Stimulated activated CD4-positive, alpha-beta T cell treated with anti-CD3 and anti-CD28 coated beads, Interleukin-4, amount 100 ng/mL, for 48 hours (primary cell): ENCODE measurements at places on chromosomes 12 and 14.

DNA sequence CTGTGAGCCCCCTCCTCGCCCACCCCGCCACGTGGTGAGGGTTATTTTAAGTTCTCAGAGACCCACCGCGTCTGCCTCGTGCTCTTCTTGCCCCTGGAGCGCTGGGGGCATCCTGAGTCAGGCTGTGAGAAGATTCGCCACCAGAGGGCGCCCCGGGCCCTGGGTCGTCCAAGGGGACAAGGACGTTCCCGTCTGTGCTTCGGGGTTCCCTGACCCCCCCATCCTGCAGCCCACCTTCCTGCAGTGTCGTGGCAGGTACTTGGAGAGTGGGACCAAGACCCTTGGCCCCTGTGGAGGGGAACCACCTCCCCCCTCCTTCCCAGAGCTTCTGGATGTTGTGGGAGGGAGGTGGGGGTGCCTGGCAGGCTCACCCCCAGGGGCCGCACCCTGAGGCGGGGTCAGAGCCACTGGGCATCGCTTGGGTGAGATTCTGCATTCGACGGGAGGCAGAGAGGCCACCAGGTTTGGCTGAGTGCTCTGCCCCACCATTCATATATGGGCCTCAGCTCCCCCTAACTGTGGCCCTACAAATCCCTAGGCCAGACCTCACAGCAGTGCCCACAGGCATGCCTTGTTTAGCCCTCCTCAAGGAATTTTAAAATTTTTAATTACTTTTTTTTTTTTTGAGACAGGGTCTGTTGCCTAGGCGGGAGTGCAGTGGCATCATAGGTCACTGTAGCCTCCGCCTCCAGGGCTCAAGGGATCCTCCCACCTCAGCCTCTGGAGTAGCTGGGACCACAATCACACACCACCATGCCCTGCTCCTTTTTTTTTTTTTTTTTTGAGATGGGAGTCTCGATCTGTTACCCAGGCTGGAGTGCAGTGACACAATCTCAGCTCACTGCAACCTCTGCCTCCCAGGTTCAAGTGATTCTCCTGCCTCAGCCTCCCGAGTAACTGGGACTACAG, 17.0 kb downstream of the RHOF start:
- DNase-seq: peak; percentile 96

DNA sequence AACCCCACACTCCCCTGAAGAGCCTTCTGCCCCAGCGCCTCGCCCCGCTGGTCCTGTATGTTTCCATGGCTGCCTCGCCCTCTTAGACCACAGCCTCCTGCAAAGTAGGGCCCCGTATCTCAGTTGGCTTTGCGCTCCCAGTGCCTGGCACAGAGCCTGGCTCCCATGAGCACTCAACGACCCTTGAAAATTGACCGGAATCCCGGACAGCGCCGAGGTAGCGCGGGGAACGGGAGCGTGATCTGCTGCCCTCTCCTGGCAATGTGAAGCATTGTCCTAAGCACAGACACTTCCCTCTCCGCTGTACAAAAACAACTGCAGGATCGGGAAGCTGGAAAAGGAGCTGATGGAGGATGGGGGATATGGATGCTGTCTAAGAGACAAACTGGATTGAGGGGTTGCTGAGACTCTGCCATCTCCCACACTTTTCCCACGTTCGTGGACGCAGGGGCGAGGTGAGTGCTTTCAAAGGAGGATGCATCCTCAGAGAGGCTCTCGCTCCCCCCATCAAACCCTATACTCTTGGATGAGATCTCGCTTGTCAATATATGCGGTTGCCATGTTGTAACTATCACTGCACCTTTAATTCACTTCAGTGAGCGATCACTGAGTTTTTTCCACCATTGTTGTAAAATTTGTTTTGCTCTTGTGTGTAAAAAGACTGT, 10.7 kb upstream of the FKBP4 start:
- DNase-seq: peak; percentile 26

DNA sequence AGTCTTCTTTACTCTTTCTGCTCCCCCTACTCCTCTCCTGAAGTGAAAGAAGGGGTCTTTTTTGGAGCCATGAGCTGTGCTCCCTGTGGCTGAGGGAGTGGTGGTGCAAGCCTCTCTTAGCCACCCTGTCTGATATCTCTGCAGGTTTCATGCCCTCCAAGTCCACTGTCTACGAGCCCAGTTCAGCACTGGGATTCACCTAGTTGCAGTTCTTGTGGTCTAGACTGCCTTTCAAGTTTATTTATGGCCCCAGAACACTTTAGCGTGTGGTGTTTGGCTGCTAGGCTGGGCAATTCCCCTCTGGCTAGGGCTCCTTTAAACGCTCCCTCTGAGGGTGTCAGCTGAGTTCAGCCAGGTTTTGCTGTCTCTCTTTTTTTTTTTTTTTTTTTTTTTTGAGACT, 908.6 kb downstream of the TRHDE start:
- DNase-seq: no peak

DNA sequence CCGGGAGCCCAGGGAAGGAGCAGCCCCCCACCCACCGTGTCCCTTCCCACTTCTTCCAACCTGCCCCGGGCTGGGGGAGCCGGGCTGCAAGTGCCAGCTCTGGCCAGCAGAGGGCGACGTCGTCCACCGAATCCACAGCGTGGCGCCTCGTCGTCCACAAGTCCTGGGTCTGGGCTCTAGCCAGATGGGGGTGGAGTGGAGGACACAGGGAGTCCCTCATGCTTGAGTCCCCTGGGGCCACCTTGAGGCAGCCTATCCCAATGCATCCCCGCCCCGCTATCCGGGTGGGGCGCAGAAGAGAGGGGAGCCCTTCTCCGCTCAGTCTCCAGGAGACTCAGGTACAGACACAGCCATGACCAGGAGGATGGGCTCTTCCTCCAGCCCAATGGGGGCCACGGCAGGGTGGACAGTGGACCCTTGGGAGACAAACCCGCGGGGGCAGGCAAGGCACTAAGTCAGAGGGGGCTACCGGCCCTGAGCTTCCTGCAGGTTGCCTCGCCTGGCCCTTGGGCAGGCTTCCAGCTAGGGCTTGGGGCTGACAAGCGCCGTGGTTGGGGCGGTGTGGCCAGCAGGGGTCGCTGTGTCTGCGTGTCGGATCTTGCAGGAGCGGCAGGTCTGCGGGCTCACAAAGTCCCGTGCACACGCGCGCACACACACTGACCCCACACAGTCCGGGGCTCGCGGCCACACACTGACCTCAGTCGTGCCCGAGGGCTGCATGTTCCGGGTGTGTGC, 5.5 kb downstream of the AQP5 start:
- DNase-seq: peak; percentile 98

DNA sequence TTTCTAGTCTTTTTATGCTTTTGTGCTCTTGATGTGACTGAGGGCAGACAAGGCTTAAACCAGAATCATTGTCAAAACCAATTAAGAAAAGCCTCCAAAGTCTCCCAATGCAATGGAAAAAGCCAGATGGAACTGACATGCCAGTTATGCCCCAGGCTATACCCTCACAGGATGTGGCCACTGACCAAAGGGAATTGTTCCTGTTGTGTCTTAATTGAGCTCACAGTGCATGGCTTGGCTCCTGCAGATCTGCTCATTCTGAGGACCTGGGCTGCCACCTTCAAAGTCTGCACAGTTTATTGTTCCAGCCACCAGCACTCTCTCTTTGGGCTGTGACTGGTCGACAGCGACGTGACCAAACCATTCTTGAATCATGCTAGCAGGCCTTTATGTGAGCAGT, 17.1 kb upstream of the BICD1 start:
- DNase-seq: no peak

GRCh38 chr14:94367347-94368242, 20.8 kb downstream of the SERPINA1 start:
- DNase-seq: no peak

- no peak for DNase-seq
Observed at GRCh38 chr12:27571463-27571862, 47.5 kb downstream of the PPFIBP1 start.

DNA sequence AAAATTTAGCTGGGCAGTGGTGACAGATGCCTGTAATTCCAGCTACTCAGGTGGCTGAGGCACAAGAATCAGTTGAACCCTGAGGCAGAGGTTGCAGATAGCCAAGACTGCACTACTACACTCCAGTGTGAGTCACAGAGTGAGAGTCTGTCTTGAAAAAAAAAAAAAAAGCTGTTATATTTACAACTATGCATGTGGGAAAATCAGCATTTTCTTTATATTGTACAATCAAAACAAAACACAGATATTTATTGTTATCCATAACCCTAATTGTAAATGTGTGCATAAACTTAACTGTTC, 12.5 kb downstream of the C1R start:
- DNase-seq: no peak

DNA sequence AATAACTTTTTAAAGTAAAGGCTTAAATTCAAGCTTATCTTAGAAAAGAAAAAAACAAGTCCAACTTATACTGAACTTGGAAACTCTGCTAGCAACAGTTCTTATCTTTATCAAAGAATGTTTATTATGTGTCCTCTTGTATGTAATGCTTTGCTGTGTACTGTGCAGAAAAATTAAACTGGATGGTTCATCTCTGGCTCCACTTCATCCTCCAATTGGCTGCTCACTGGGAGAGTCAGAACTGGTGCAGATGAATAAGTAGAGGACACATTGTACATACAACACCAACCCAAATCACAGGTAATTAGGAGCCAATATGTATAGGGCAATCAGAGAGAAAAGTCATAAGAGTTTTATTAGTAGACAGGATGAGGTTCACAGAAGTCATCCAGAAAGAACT, 123.6 kb upstream of the NAP1L1 start:
- no peak for DNase-seq

GRCh38 chr12:109677279-109677691, 36.3 kb upstream of the FAM222A start:
- DNase-seq: no peak
